Osteocyte (in vitro differentiated cells): ENCODE measurements at places on chromosomes 5 and 9.
A peak's percentile ranks its signal among the peaks of the same experiment; 100 is the strongest.

GRCh38 chr5:84259283-84260045 lies 125.2 kb downstream of the EDIL3 start:
- no peaks in the 10 kb centered on the region for H3K27me3 ChIP-seq
- H3K4me1 ChIP-seq: peaks cover 39% of the 10 kb centered on the region
- peaks cover 6% of the 10 kb centered on the region for H3K36me3 ChIP-seq
- no peak overlapping the region for H3K27ac ChIP-seq
- H3K4me3 ChIP-seq: no peak overlapping the region
- DNase-seq: no peak

DNA sequence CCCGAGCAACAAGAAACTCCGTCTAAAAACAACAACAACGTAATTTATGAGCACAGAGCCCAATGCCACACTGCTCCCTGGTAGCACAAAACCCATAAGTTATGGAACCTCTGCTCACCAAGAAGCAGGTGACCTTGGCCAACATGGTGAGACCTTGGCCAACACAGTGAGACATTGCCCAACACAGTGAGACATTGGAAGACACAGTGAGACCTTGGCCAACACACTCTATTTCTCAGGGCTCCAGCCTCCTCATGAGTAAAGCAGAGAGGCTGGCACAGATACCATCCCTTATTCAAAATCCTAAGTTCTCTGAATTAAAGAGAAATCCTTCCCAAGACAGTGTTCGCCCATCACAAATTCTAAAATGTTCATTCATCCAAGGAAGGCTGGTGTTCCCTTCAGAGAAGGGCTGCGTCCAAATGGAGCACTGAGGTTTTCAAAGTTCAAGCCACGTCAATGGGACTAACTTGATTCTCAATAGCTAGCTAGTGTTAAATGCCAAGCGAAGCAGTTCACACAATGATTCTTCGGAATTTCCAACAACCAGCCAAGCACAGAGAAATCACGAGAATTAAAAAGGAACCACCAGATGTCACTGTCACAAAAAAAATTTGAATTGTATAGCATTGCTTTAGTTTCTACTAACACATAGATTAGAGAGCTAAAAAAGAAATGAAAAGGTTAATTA lies 29.5 kb downstream of the TTC39B start:
- no peaks in the 10 kb centered on the region for H3K27me3 ChIP-seq
- peaks cover 15% of the 10 kb centered on the region for H3K4me1 ChIP-seq
- H3K4me3 ChIP-seq: no peak overlapping the region
- H3K36me3 ChIP-seq: peaks cover 2% of the 10 kb centered on the region
- no peak overlapping the region for H3K27ac ChIP-seq
- DNase-seq: no peak

GRCh38 chr9:91089405-91090129 lies 272.2 kb downstream of the AUH start:
- peaks cover 4% of the 10 kb centered on the region for H3K36me3 ChIP-seq
- H3K4me1 ChIP-seq: peaks cover 8% of the 10 kb centered on the region
- H3K27me3 ChIP-seq: no peaks in the 10 kb centered on the region
- H3K27ac ChIP-seq: no peak overlapping the region
- no peak for DNase-seq

GRCh38 chr5:82023644-82024043 lies 51.8 kb downstream of the ATG10 start:
- no peaks in the 10 kb centered on the region for H3K27me3 ChIP-seq
- H3K27ac ChIP-seq: no peak overlapping the region
- no peaks in the 10 kb centered on the region for H3K4me1 ChIP-seq
- no peak for DNase-seq

GRCh38 chr5:69450116-69450515 lies 35.2 kb downstream of the MARVELD2 start:
- peaks cover 5% of the 10 kb centered on the region for H3K4me1 ChIP-seq
- H3K27me3 ChIP-seq: no peaks in the 10 kb centered on the region
- no peaks in the 10 kb centered on the region for H3K36me3 ChIP-seq
- H3K27ac ChIP-seq: no peak overlapping the region
- H3K4me3 ChIP-seq: no peak overlapping the region
- no peak for DNase-seq

DNA sequence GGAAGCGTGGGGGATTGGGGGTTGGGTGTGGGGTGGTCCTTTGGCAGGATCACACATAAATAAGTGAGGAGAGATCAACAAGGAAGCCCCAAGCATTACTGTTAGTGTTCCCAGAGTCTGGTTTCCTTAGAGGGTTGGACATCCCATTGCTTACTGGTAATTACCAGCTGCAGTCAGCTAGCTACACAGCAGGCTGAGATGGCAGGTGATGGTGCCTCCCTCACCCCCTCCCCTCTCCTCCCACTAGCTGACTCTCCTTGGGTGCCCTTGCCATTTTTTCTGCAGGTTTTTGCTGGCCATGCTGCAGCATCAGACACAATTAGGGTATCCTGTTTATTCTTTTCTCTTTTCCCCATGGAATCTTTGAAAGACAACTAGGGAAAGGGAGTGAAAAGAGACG lies 107.5 kb upstream of the TLR4 start:
- H3K4me1 ChIP-seq: no peaks in the 10 kb centered on the region
- no peak for DNase-seq
- no peaks in the 10 kb centered on the region for H3K27me3 ChIP-seq

DNA sequence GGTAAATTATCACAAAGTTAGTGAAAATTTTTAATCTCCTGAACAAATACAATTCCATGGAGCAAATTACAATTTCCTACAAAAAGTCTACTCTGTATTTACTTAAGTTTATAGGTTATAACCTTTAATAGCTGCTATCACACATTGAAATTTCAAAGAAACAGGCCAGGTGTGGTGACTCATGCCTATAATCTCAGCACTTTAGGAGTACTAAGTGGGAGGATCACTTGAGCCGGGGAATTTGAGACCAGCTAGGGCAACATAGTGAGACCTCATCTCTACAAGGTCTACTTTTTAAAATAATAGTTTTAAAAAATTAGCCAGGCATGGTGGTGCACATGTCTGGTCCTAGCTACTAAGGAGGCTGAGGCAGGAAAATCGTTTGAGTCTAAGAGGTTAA lies 50.3 kb downstream of the HINT1 start:
- H3K4me3 ChIP-seq: no peak overlapping the region
- no peak overlapping the region for H3K27ac ChIP-seq
- no peaks in the 10 kb centered on the region for H3K36me3 ChIP-seq
- H3K4me1 ChIP-seq: peaks cover 2% of the 10 kb centered on the region

DNA sequence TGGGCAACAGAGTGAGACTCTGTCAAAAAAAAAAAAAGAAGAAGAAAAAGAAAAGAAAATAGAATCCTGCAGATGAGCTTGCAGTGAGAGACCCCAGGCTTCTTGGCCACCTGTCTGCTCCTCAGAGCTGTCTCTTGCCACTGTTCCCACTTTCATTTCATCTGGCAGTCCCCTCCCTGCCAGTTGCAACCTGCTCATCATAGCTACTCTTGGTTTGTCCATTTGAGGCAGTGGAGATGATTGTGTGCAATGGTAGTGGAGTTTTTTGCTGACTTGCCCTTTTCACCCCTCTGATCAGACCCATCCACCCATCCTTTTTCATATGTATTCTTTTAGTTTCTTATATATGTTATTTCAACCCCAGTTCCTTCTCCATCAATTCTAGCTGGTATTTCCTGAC lies 28.7 kb downstream of the ANKRD33B start:
- no peak overlapping the region for H3K4me3 ChIP-seq
- H3K27me3 ChIP-seq: no peaks in the 10 kb centered on the region
- no peak overlapping the region for H3K27ac ChIP-seq
- H3K36me3 ChIP-seq: no peaks in the 10 kb centered on the region
- H3K4me1 ChIP-seq: peaks cover 42% of the 10 kb centered on the region

DNA sequence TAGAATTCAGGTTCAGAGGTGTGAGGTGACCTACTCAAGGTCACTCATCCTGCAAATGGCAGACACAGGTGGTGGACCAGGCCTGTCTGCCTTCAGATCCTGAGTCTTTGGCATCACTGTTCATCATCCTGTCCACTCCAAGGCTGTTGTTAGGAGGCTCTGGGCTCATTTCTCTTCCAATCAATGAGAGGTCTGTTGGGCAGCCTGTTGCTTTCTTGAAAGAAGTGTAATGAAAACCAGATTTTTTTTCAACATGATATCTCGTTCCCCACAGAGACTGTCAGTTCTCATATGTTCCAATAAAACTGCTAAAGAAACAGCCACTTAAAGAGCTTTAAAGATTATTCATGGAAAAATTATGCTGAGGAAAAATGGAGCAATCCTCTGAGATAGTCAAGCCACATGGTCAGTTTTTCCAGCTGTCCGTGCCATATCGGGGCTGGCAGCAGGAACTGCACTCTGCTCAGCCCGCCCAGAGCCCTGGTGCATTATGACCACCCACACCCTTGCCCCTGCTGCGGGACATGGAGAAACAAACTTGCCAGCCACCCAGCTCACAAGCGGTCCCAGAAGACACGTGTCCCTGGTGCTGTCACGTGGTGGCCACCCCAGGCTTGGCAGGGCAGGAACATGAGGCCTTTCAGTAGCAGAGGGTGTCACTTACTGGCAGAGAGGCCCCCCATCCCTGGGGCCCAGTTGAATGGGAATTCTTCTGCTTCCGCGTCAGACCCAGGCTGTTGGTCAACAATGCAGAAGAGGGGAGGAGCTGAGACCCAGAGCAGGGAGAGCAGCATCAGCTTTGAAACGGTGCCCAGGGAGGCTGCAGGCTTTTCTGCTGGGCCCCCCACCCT lies 63.7 kb upstream of the ANGPTL2 start:
- H3K36me3 ChIP-seq: no peaks in the 10 kb centered on the region
- DNase-seq: peak; percentile 94
- no peaks in the 10 kb centered on the region for H3K27me3 ChIP-seq
- peak overlapping the region; percentile 100 for H3K27ac ChIP-seq

DNA sequence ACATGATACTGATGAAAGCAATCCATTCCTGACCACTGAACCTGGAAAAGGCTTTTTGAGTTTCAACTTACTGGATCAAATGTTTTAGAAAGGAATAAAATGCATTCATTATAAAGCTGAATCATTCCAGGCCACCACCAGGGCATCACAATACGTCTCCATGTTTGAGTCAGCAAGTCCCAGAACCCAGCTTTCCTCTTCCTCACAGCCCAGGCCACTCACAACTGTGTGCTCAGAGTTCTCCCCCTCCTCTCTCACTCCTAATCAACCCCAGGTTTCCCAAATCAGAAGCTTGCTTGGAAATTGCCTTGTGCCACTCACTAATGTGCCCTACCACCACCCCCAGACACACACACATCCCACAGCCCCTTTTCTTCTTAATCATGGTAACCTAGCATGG lies 91.7 kb downstream of the GNA14 start:
- DNase-seq: no peak
- H3K4me3 ChIP-seq: no peak overlapping the region
- no peaks in the 10 kb centered on the region for H3K36me3 ChIP-seq

GRCh38 chr5:135174315-135175096 lies 140.5 kb upstream of the PITX1 start:
- no peak for DNase-seq
- H3K36me3 ChIP-seq: no peaks in the 10 kb centered on the region

GRCh38 chr9:529731-530130 lies 311.8 kb upstream of the DMRT1 start:
- H3K27me3 ChIP-seq: peaks cover 2% of the 10 kb centered on the region
- DNase-seq: no peak
- H3K27ac ChIP-seq: no peak overlapping the region
- H3K4me3 ChIP-seq: no peak overlapping the region
- H3K4me1 ChIP-seq: no peaks in the 10 kb centered on the region
- H3K36me3 ChIP-seq: no peaks in the 10 kb centered on the region
